Activated T-helper 1 cell treated with anti-CD3 and anti-CD28 coated beads, Interleukin-2, amount 50 U/mL, for 16 hours (primary cell): ENCODE measurements at places on chromosomes 2 and 18.

- no peak for DNase-seq
Observed at GRCh38 chr2:98093611-98094010, 6.6 kb downstream of the VWA3B start.

GRCh38 chr2:85958731-85959130 lies 69.9 kb upstream of the ST3GAL5 start:
- no peak for DNase-seq

DNA sequence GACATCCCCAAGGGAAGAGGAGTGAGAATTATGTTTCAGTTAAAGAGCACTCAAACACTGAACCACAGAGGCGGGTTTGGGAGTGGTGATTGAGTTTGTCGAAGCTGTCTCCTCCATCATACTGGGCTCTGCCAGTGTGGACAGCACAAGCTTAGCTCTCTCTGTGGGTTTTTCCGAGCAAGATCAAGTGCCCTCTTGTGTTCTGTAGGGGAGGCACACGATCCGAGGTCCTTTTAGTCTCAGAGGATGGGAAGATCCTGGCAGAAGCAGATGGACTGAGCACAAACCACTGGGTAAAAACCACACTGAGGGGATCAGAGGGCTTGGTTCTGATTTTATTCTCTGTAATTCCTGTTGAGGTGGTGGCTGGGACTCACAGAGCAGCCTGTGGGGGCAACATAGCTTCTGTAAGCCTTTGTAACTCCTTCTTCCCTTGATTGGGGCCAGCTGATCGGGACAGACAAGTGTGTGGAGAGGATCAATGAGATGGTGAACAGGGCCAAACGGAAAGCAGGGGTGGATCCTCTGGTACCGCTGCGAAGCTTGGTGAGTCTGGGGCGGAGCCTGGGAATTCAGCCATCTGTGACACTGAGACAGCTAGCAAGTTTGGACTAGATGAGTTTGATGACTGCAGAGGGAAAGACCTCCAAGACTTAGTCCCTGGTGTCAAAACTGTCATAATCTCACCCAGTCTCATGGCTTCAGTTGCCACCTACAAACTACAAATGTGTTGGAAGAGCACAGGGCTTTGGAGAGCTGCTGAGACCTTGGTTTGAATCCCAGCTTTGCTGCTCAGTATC lies 2.0 kb downstream of the NAGK start:
- no peak for DNase-seq

GRCh38 chr2:238187618-238188548 lies 15.6 kb downstream of the ILKAP start:
- no peak for DNase-seq

DNA sequence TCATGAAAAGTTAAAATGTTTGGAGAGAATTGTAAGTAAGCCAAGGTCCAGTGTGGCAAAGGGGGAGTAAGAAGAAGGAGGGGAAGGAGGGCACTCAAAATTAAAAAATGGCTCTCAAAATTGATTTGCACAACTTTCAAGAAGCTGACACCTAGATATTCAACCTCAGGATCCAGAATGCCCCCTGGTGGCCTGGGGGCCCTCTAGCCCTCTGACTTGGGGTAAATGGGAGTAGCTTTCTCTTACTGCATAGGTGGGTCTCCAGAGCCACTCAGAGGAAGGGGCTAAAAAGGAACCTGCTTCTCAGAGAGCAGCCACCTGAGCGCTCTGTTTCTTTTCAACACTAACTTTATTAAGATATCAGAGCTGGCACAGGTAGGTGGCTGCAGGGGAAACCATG lies 968.5 kb downstream of the BCL11A start:
- DNase-seq: no peak

DNA sequence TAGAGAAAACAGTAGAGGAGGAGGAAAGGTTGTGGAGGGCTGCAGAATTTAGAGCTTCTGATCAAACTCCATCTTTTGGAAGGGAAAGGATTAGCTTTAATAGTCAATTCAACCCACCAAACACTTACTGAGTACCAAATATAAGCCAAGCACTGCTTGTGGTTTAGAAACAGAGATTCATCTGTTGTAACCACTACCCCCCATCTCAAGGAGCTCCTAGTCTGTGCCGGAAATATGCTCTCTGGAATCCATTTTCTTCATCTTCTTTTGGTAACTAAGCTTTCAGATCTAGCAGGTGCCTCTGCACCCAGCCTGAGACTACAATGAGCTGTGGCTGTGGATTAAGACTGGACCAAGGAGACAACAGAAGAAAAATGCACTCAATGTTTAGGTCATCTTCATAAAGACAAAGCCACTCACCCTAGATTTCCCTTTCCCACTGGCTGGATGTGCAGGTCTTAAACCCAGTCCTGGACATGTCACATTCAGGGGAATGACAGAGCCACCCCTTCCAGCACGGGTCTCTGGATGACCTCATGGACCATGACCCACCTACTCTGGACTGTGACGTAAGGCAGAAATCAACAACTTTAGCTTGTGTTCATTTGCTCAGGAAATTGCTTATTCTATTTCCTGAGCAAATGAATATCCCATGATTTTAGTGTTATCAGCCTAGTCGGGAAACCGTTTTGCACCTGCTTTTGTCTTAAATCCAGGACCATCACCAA lies 52.9 kb downstream of the EPB41L3 start:
- no peak for DNase-seq

DNA sequence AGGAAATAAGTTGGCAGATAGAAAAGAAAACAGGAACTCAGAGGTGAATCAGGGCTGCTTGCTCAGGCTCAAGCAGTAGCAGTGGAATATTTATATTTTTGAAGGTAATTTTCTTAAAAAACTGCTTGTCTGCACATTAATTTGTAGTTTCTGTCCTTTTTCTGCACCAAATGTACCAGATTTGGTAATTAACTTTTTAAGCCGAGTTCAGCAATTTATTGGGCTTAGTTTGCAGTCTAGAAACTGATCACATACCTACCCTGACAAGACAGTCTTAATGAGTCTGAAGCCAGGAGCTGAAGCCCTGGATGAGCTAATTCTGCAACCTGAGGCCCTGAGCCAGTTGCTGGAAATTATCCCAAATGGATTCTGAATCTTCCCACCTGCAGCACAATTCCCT lies 647.0 kb downstream of the TDRD15 start:
- no peak for DNase-seq

GRCh38 chr2:146944601-146945000 lies 900.2 kb upstream of the ACVR2A start:
- DNase-seq: no peak

- no peak for DNase-seq
Observed at GRCh38 chr2:54164106-54164505, 48.7 kb downstream of the ACYP2 start.

DNA sequence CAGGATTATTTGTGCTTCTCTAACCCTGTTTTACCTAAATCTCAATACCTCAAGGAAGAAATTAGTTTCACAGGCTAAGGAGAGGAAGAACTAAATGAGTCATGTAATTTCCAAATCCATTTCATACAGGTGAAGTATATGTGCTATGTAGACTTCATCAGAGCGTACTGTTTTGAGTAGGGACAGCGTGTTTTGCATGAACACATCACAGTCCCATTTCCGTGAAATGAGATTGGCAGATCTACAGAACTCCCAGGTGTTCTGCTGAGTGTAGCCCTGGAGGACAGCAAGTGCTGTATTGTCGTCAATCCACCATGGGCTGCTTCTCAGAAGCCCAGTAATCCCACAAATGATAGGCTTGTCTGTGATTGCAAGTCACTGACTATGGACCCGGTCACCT lies 97.7 kb downstream of the XRCC5 start:
- DNase-seq: no peak

DNA sequence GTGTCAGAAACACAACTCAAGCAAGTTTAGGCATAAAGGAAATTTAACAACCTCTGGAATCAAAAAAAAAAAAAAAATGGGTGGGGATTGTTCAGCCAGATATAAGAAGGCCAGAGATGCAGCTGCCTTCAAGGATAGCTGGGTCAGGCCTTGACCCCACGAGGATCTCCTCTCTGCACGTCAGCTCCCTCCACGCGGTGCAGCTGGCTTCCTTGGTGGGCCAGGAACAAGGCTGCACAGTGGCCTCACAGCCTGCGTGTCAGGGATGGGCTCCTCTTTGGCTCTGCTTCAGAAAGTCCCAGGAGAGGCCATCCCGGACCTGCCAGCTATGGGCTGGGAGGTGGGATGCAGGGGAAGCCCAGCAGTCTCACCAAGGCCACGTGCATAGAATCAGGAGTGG lies 55.5 kb downstream of the TIMM21 start:
- no peak for DNase-seq

- DNase-seq: no peak
Observed at GRCh38 chr2:168090366-168091135, 156.8 kb downstream of the STK39 start.

DNA sequence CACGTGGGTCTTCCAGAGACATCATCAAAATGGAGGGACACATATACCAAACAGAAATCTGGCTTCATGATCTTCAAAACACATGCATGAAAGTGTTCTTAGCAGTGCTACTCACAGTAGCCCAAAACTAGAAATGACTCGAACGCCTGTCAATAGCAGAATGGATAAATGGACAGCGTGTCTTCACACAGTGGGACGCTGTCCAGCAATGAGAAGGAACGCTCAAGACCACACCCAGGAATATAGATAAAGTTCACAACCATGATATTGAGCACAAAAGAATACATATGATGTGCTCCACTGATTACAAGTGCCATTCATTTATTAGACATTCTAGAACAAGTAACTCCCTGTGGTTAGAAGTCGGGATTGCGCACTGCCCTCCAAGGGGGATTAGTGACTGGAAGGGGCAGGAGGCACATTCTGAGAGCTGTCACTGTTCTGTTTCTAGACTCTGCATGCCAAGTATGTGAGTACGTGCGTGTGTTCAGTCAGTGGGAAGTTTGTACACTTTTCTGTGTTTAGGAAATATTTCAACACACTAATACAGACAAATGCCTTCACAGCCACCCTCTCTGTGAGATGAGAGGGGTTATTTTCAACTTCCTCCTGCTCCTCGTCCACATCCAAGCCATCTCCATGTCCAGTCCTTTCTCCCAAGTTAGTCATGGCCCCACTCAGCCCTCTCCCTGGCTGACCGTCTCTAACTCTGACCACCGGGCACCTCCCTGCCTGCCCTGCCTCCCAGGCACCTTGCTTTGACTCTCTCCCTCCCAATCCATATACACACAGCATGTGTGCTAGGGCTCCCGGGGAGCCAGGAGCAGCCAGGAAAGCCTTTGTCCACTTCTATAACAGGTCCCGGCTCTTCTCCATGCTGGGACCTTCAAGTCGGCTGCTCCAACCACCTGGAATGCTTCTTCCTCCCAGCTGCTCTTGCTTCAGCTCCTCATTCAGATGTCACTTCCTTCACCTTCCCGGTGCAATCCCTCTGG lies 26.9 kb upstream of the TNS1 start:
- DNase-seq: no peak
